ENCODE measurements at places on chromosomes 2 and 18.
A peak's percentile ranks its signal among the peaks of the same experiment; 100 is the strongest.

DNA sequence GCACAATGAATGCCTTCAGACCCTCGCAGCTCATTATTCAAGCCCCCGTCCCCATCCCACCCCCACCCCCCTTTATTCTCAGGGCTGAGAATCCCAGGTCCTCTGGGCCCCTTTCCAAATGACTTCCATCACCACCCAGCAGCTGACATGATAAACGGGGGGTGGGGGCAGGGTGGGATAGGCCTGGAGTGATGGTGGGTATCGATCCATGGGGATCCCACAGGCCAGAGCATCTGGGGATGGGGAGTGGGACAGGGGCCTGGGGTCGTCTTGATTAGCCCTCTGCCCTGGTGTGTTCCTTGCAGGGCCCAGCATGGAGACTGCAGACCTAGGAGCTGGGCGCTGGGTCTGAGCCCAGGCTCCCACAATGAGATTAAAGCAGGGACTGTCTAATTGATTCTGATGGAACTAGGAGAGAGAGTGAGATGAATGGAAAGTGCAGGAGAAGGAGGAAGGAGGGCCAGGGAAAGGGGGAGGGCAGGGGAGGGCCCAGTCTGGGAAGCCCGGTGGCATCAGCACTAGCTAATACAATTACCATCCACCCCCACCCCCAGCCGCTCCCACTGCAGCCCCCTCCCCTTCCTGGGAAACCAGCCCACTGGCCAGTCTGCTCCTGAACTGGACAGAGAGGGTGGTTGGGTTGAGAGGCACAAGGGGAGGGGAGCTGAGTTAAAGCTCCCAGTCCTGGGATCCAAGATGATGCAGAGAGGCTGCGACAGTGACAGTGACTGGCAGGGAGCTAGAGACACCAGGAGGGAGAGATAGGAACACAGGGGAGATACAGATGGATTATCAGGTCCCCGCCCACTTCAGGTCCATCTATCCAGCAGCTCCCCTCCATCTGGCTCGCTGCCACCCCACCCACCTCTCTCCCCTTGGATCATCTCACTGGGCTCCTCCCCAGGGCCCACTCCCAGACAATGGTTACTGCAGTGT, 13.1 kb upstream of the TNS1 start:
- DNase-seq, result no peak

DNA sequence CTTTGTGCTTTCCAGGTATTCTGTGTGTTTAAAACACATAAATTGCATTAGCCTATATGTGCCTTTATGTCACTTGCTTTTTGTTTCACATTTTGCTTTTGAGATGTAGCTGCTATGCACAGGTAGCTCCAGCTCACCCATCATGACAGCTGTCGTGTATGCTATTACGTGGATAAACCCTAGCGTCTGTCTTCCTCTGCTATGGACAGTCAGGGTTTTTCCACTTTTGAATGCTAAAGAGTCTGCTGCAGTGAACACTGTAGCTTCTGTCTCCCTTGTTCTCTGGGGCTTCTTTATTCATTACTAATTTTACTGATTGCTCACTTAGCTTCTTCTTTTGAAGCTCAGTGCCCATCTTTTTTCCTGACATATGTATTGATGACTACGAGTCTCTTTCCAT, 24.7 kb upstream of the MBP start:
- no peak for DNase-seq

DNA sequence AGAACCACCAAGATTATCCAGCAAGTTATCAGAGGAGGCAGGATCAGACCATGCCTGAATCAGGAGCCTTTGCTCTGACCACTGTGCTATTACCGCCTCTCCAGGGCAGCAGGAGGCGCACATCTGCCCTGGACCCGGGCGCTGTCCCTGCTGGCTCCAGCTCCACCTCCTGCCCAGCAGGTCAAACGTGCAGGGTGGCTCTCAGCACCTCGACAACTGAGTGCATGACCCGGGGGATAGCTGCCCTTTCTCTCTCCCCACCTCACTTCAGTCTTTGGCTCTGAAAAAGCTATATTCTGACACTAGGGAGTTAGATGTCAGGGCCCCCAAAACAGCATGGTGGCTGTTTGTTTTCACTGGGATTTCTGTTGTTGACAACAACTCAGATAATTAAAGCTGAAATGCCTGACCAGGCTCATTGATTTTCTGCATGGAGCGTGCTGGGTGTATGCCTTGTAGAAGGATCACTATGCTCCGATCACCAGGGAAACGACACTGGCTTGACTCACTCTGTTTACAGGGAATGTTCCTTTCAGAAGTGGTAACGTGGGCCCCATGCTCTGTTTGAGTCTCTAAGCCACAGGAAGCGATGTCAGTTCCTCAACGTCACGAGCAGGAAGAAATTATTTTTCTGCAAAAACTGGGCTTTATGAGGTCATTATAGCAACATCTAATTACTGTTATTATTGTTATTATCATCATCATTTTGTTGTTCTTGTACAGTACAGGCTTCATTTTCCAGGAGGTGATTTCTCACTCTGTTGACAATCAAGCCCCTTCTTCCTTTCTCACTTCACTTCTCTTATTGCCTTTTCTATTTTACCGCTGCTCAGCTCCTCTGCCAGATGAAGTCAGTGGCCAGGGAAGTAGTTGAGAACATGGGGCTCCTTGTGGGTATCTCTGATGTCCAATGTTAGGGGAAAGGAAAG, 125.6 kb downstream of the PLB1 start:
- DNase-seq, result peak; percentile 93

DNA sequence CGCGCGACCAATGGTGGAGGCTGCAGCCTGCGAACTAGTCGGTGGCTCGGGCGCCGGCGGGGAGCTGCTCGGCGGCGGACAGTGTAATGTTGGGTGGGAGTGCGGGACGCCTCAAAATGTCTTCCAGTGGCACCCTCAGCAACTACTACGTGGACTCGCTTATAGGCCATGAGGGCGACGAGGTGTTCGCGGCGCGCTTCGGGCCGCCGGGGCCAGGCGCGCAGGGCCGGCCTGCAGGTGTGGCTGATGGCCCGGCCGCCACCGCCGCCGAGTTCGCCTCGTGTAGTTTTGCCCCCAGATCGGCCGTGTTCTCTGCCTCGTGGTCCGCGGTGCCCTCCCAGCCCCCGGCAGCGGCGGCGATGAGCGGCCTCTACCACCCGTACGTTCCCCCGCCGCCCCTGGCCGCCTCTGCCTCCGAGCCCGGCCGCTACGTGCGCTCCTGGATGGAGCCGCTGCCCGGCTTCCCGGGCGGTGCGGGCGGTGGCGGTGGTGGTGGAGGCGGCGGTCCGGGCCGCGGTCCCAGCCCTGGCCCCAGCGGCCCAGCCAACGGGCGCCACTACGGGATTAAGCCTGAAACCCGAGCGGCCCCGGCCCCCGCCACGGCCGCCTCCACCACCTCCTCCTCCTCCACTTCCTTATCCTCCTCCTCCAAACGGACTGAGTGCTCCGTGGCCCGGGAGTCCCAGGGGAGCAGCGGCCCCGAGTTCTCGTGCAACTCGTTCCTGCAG, at the start of gene HOXD9:
HOXD9 (plus strand) TSS at position 37 of the 728 bp plus-strand sequence; CDS start at position 87, 50 bp downstream.
- no peak for DNase-seq

- no peak for DNase-seq
Observed at GRCh38 chr2:188766471-188766856, 207.7 kb upstream of the COL3A1 start.

- DNase-seq, result no peak
Observed at GRCh38 chr2:212414767-212415211, 123.8 kb downstream of the ERBB4 start.

GRCh38 chr2:45131587-45131986, 122.3 kb upstream of the SIX2 start:
- peak; percentile 47 for DNase-seq

- no peak for DNase-seq
Observed at GRCh38 chr2:9473985-9474360, 378 bp upstream of the IAH1 start.

- DNase-seq, result no peak
Observed at GRCh38 chr2:16587601-16588000, 78.0 kb downstream of the CYRIA start.

- no peak for DNase-seq
Observed at GRCh38 chr2:227186751-227187150, 22.3 kb downstream of the COL4A3 start.

GRCh38 chr2:63819256-63819655, 22.4 kb upstream of the UGP2 start:
- no peak for DNase-seq

DNA sequence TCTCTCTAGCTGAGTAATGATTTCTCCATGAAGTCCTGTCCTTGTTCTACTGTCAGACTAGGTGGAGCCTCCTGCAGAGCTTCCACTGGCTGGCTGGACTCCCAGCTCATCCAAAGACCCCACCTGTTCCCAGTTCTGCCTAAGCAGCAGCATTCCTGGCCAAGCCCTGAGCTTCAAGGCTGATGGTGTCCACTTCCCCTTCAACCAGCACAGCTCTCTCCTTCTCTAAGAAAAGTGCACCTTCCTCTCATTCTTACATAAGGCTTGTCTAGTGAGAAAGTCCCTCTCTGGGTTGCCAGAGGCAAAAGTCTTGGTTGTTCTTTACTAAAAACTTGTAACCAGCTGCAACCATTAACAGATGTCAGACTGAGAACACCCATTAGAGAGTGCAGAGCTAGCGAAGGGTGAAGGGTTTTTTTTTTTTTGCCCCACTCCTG, 58.9 kb downstream of the CXCR4 start:
- DNase-seq, result no peak

DNA sequence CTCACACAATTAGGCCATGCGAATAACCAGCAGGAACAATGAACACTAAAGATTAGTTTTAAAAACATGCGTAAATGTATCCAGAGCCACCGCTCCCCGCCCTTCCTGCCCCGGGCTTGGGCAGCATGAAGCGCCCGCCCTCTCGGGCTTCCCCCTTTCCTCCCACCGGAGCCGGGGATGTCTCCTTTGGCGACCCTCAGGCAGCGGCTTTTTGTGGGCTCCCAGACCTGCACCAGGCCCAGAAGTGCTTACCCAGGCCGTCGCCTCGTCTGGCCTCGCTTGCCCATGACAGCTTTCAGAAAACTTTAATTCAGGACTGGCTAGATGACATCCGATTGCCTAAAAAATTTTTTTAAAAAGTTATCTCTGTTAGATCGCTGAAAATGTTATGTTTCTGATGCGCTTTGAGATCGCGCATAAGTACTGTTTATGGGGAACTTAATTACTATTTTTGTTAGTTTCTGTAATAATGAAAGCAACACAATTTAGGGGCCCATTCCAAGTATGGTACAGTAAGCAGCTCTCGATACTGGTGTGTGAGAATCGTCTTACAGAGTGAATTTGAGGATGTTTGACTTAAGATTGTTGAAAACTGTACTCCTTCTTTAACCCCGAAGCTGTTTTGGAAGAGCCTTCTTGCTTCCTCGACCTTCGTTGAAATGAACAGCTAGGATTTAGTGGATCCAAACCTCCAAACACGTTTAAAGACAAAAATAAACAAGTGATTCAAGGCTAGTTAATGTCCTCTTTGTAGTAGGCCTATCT, 1.1 kb downstream of the MAP3K20 start:
- peak; percentile 68 for DNase-seq

GRCh38 chr2:191634791-191635190, 43.1 kb upstream of the NABP1 start:
- no peak for DNase-seq

GRCh38 chr2:221896505-221897151, 324.5 kb upstream of the EPHA4 start:
- DNase-seq, result no peak

DNA sequence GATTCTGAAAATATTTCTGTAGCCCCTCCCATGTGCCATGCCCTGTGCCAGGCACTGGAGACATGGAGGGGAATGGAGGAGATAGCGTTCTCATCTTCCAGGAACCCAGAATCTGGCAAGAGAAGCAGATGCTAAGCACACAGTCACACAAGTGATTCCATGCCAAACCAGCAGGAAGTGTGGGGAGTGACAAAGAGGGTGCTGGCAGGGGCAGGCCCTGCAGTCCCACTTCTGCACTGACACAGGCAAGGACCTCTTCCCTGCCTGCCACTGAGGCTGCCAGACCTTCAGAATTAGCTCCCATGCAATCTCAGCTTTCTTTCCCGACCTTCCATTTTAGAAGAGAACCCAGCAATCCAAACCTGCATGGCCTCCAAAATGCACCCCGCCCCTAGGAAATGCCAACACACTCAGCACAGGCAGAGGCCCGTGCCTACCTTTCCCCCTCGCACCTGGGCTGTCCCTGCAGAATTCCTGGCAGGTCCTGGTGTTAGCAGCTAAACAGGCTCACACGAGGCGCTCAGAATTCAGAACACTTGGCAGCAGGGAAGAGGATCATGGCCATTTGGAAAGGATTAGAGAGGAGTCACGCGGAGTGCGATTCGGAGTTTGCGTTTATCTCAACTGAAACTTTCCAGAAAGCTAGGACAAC, 155.3 kb downstream of the MSH2 start:
- peak; percentile 55 for DNase-seq

DNA sequence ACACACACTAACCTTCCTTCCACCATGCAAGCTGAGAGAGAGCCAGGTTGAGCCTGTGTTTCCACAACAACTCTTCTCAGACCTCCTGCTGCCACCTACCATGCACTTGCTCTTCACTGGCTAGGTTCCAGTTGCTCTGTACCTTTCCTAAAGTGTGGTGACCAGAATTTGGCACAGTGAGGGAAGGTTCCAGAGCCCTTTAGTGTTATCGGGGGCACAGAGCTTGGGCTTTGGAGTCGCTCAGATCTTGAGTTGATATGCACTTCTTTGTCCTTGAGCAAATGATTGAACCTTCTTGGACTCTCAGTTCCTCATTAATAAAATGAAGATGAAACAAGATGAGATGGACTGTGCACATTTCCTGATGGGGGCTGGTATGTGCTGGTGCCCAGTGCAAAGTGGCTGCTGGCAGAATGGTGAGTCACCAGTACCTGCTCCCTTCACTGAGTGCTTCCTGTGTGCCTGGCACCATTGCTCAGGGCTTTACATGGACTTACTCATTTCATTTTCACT, 47.1 kb downstream of the NEDD4L start:
- DNase-seq, result no peak

DNA sequence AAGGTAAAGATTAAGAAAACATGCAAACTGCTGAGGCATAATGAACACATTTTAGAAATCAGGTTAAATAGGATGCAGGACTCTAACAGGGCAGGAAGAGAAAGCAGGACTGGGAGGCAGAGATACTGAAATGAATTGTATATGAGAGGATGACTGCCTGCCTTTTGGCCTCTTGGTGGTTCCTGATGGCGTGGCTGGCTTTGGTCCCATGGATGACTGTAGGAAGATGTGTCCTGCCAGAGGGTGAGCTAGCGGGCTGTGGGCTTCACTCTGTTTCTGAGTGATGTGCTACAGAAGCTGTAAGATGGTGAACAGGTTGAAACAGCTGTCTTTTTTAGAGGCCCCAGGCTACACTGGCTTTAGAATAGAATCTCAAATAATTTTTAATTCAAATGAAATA, 517.0 kb downstream of the SLC4A3 start:
- DNase-seq, result no peak

DNA sequence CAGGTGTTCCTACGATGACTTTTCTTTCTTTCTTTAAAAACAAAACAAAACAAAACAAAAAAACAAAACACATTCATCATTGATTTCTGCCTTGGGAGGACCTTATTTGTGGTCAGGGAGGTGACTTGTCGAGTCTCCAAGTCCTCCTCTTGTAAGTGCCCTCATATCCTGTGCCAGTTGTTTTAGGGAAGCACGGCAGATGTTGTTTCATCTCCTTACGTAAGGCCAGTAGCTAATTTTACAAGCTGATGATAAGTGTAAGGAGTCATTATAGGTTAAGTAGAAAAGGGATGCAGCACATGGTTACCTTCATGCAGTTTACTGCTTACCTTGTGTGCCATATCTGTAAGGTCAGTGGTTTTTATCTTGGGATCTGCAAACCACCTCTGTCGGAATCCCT, 52.2 kb downstream of the MRPS9 start:
- no peak for DNase-seq

- DNase-seq, result no peak
Observed at GRCh38 chr18:27225947-27226481, 40.9 kb upstream of the CHST9 start.

Measured in Kasumi-1 (cell line).